ENCODE measurements at places on chromosomes 4 and X. TPM values are rescaled to one million over a fixed set of nuclear protein-coding genes. Genes with fewer than 3 reads are reported as not detected.

MAMLD1 gene
- 0.91 TPM for total RNA-seq

SOD3 gene
- total RNA-seq, result under 0.01 TPM

ATP10D gene
- 55.2 TPM for total RNA-seq

IL1RAPL2 gene
- total RNA-seq, result not detected

CC2D2A gene
- total RNA-seq, result 3.9 TPM

MBNL3 gene
- total RNA-seq, result 2.3 TPM

PAGE1 gene
- total RNA-seq, result not detected

ARX gene
- not detected for total RNA-seq

CT45A10 gene
- not detected for total RNA-seq

RFC1 gene
- total RNA-seq, result 47.9 TPM

SORBS2 gene
- total RNA-seq, result 30.4 TPM

CRMP1 gene
- total RNA-seq, result not detected

PAGE5 gene
- total RNA-seq, result not detected

RGN gene
- total RNA-seq, result under 0.01 TPM

NCAPG gene
- total RNA-seq, result 61.1 TPM

GSPT2 gene
- 7.4 TPM for total RNA-seq

FAM9C gene
- total RNA-seq, result not detected

WDR17 gene
- 0.15 TPM for total RNA-seq

PRRG3 gene
- total RNA-seq, result not detected

SPANXA1 gene
- not detected for total RNA-seq

XAGE1A gene
- not detected for total RNA-seq

All from epithelial cell of umbilical artery (primary cell).